WTC11 (cell line): ENCODE measurements at places on chromosomes 13 and 19.

- DNase-seq, result no peak
- H3K4me1 ChIP-seq, result peaks cover 19% of the 10 kb centered on the region
- no peaks in the 10 kb centered on the region for H3K27me3 ChIP-seq
- H3K36me3 ChIP-seq, result peaks cover 28% of the 10 kb centered on the region
- no peak overlapping the region for H3K4me3 ChIP-seq
These were observed 168.9 kb downstream of the FLT1 start for GRCh38 chr13:28326056-28326455.

- no peak overlapping the region for H3K4me3 ChIP-seq
- DNase-seq, result no peak
- H3K27me3 ChIP-seq, result no peaks in the 10 kb centered on the region; the same call in 1 of the 2 replicates
- H3K27ac ChIP-seq, result no peak overlapping the region
- H3K4me1 ChIP-seq, result peaks cover 51% of the 10 kb centered on the region
These were observed 488.8 kb upstream of the ATXN8OS start for GRCh38 chr13:69618838-69619237.

DNA sequence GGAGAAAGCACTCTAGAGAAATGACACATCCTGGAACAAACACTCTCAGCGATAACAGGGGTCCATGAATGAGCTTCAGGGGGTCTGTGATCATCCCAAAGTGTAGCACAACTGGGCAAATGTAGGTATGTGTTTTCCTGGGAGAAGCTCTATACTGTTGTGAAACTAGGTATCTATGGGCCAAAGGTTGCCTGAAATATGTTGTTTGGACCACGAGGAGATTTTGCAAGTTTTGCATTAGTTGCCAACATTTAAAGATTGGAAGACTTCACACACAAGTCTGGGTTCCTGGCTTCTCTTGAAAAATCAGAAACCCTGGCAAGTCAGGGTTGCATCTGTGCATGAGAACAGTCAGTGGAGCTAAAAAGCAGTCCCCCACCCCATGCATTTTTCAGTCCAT is 26.7 kb upstream of the POU2F2 start:
- no peaks in the 10 kb centered on the region for H3K36me3 ChIP-seq
- H3K27ac ChIP-seq, result no peak overlapping the region
- H3K4me3 ChIP-seq, result no peak overlapping the region
- H3K27me3 ChIP-seq, result peaks cover 40% of the 10 kb centered on the region
- peaks cover 21% of the 10 kb centered on the region for H3K4me1 ChIP-seq

DNA sequence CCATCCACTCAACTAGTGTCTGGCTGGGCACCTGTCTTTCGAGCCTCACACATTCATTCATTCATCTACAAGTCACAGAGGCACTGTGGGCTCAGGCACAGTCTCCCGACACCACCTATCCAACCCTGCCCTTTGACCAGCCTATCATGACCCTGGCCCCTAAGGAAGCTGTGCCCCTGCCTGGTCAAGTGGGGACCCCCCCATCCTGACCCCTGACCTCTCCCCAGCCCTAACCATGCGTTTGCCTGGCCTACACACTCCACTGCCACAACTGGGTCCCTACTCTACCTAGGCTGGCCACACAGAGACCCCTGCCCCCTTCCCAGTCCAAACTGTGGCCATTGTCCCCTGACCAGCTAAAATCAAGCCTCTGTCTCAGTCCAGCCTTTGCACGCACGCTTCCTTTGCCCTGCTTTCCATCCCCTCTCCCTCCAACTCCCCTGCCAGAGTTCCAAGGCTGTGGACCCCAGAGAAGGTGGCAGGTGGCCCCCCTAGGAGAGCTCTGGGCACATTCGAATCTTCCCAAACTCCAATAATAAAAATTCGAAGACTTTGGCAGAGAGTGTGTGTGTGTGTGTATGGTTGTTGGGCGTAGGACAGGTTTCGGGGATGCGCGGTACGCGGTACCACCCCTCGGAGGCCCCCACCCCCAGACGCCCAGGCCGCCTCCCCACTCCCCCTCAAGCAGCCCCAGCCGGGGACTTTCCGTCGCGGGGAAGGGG is 404 bp upstream of the IL27RA start:
- no peak for DNase-seq
- H3K36me3 ChIP-seq, result no peaks in the 10 kb centered on the region
- peaks cover 5% of the 10 kb centered on the region for H3K4me1 ChIP-seq
- H3K4me3 ChIP-seq, result peak overlapping the region; percentile 77
- peaks cover 15% of the 10 kb centered on the region for H3K27me3 ChIP-seq
- no peak overlapping the region for H3K27ac ChIP-seq

DNA sequence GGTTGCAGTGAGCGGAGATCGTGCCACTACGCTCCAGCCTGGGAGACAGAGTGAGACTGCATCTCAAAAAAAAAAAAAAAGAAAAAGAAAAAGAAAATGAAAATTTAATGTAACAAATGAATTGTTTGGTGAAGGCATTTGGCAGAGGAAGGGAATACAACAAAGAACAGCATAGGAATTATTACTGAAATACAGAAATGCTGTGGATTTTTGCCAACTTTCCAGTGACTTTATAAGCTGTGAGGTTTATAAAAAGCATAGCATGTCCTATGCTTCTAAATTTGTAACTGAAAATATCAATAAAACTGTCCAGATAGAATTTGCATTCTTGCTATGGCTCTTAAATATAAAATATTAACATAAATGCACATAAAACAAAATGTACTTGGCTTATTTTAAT is 112.9 kb upstream of the IRS2 start:
- peaks cover 14% of the 10 kb centered on the region for H3K4me1 ChIP-seq
- H3K27me3 ChIP-seq, result 0 out of 2 replicates have a peak, but pooled peaks cover 4% of the 10 kb centered on the region
- H3K36me3 ChIP-seq, result peaks cover 7% of the 10 kb centered on the region; the same call in 1 of the 2 replicates
- H3K4me3 ChIP-seq, result no peak overlapping the region
- H3K27ac ChIP-seq, result no peak overlapping the region

- H3K36me3 ChIP-seq, result no peaks in the 10 kb centered on the region
- no peaks in the 10 kb centered on the region for H3K27me3 ChIP-seq
- no peak for DNase-seq
- H3K4me1 ChIP-seq, result peaks cover 15% of the 10 kb centered on the region
- H3K27ac ChIP-seq, result no peak overlapping the region
These were observed 1818.6 kb downstream of the PCDH9 start for GRCh38 chr13:65411521-65411920.

GRCh38 chr13:73040968-73041596 is 17.7 kb upstream of the KLF5 start:
- H3K27ac ChIP-seq, result no peak overlapping the region
- H3K27me3 ChIP-seq, result peaks cover 58% of the 10 kb centered on the region
- H3K4me1 ChIP-seq, result peaks cover 25% of the 10 kb centered on the region
- H3K36me3 ChIP-seq, result no peaks in the 10 kb centered on the region
- no peak overlapping the region for H3K4me3 ChIP-seq

GRCh38 chr13:50923272-50923671 is 13.7 kb downstream of the RNASEH2B start:
- peaks cover 6% of the 10 kb centered on the region for H3K27me3 ChIP-seq
- no peak overlapping the region for H3K27ac ChIP-seq
- H3K4me1 ChIP-seq, result peaks cover 3% of the 10 kb centered on the region; the same call in 1 of the 2 replicates
- no peak for DNase-seq
- no peak overlapping the region for H3K4me3 ChIP-seq

DNA sequence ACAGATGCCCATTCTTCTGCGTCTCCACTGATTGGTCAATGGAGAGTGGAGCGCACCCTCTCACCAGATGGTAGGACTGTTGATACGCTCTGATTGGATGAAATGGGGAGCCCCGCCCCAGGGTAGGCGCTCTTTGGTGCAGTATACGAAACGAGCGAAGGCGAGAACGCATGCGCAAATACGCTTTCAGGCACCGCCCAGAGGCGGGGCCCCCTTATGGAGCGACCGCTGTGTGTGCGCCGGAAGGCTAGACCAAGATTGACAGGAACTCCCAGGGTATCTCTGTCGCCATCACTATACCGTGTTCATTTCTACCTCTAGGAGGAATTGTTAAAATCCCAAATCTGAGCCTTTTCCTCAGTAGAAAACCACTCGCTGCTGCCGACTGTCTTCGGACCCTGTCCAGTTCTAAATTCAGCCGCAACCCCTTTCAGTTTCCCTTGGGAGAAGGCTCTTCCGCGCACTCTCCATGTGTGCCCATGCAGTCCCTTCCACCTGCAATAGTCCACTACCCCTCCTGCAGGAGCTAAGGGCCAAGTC is 720 bp upstream of the HNRNPL start:
- H3K27ac ChIP-seq, result peak overlapping the region; percentile 99
- DNase-seq, result peak; percentile 99
- peak overlapping the region; percentile 92 for H3K4me3 ChIP-seq
- H3K27me3 ChIP-seq, result peaks cover 2% of the 10 kb centered on the region; the same call in 1 of the 2 replicates

DNA sequence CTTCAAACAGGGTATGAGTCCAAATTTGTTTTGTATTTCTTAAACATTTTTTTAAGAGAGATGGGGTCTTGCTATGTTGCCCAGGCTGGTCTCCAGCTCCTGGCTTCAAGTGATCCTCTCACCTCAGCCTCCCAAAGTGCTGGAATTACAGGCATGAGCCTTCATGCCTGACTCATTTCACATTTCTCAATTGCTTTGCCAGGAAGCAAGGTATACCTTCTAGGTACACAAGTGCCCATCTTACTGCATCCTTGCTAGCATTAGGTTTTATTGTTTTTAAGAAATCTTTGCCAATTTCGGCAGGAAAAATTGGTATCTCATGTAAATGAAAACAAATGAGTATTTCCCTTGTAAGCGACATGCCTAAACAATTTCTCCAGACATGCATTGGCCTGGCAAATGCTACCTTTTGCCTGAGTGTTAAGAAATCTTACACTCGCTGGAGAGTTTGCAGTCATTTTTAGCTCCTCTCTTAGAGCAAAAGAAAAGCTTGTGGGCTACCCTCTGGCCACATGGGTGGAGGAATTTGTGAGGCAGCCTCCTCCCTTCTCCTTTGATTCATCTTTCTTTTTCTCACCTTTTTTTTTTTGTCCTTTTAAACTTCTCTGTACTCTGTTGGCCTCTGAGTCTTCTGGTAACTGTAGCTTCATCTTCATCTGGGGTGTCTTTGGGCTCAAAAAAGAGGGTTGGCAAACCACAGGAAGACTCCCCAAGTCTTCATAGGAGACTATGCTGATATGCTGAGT is 33.0 kb downstream of the ACTL9 start:
- no peaks in the 10 kb centered on the region for H3K36me3 ChIP-seq
- H3K27ac ChIP-seq, result no peak overlapping the region
- no peak overlapping the region for H3K4me3 ChIP-seq

DNA sequence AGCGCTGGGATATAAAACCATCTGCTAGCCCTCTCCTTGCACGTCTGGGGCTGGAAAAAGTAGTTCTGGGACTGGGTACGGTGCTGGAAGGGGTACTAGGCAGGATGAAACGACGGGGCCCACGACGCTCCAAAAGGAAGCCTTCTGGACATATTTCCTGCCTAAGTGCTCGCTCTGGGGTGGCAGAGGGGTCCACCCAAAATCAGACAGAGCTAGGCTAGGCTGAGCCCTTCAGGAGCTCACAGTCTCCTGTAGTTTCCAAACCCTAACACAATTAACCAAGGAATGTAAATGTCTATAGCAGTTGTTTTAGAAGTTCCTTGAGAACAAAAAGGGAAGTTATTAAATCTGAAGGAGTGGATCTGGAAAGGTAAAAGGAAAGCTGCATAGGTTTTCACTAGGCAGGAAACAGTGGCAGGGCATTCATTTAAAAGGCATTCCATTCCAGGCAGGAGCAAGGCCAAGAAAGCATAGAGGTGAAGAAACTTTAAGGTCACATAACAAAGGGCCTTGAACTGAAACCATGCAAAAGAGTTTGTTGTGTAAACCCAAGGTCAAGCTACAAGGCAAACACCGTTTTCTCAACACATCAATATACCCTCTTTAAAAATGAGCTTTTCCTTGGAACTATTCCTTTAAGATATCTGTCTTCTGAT is 634 bp upstream of the DIAPH3 start:
- no peak for DNase-seq
- no peaks in the 10 kb centered on the region for H3K27me3 ChIP-seq
- peaks cover 37% of the 10 kb centered on the region for H3K4me1 ChIP-seq

DNA sequence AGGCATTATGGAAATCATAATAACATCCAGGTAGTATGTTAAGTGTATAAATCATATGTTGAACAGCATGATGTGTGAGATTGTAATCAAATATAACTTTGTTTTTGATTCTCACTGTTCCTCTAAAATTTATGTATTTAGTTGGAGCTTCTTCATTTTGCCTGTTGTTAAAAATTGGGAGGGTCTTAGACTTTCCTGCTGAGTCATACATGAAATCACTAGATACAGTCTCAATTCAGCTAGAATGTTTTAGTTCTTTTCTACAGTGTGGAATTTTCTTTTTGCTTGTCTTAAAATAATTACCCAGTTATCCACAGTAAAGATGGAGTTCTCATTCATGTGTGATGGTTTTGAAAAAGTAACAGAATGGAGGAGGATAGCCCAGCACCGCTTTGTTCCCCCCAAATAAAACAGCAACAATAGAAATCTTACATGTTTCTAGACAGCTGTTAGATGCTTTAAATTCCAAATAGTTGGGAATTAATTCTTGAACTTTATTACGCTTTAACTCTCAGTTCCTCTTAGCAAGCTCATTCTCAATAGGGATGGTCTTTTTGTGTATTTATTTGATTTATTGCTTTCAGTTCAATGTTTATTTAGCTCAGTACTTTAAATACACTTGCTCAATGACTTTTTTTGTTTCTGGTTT is 109.5 kb downstream of the PDS5B start:
- H3K36me3 ChIP-seq, result peaks cover 4% of the 10 kb centered on the region; the same call in 1 of the 2 replicates
- H3K4me1 ChIP-seq, result no peaks in the 10 kb centered on the region
- no peak for DNase-seq
- no peak overlapping the region for H3K4me3 ChIP-seq
- no peaks in the 10 kb centered on the region for H3K27me3 ChIP-seq

DNA sequence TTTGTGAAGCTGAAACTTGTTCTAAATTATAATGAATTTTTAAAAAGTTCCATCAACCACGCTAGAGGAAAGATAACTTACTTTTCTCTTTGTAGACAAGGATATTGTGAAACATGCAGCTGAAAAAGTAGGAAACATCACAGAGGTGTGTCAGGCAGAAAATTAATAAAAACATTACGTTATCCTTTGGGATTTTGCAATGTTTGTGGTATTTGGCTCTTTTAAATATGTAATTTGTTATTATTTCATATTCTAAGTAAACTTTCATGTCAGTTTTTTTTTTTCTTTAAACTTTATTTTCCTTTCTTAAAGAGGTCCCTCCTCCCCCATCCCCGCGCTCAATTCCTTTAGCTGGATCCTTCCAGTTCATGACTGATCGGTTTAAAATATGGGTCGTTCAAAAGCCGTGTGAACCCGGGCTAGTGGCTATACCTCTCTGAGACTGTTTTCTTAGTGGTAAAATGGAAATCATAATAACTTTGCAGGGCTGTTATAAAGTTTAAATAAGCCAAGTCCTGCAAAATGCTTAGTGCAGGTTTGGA is 740 bp upstream of the CCDC61 start:
- no peak for DNase-seq
- H3K36me3 ChIP-seq, result peaks cover 6% of the 10 kb centered on the region; the same call in 1 of the 2 replicates
- H3K27ac ChIP-seq, result no peak overlapping the region

DNA sequence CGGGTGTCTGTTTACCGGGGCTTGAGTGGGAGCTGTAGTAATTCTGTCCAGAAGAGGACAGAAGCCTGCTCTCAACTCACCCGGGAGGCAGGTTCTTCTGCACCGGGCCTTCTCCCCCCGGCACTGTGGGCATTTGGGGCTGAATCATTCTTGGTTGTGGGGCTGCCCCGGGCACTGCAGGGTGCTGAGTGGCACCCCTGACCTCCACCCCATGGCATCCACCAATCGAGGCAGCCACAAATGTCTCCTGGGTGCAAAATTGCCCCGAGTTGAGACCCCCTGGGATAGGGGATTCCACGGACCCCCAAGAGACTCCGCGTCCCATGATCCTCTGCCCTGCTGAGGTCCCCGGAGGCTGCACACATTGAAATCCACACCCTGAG is 68.8 kb downstream of the GNG7 start:
- peaks cover 8% of the 10 kb centered on the region; the same call in 1 of the 2 replicates for H3K36me3 ChIP-seq
- no peaks in the 10 kb centered on the region; the same call in none of the 2 replicates for H3K27me3 ChIP-seq
- H3K4me1 ChIP-seq, result peaks cover 10% of the 10 kb centered on the region
- H3K27ac ChIP-seq, result no peak overlapping the region

- H3K36me3 ChIP-seq, result peaks cover 3% of the 10 kb centered on the region; the same call in 1 of the 2 replicates
- H3K27me3 ChIP-seq, result peaks cover 32% of the 10 kb centered on the region
- peaks cover 4% of the 10 kb centered on the region; the same call in 1 of the 2 replicates for H3K4me1 ChIP-seq
- no peak for DNase-seq
- no peak within 1 kb of the TSS for H3K4me3 ChIP-seq
These were observed at the start of gene LRG1 for GRCh38 chr19:4539693-4540581. LRG1 (minus strand) TSS chr19:4540036; CDS start chr19:4540013, 23 bp downstream.
